ENCODE measurements at places on chromosomes 12 and 14.

GRCh38 chr12:1691123-1692007 is 495 bp downstream of the ADIPOR2 start:
- DNase-seq, result no peak

DNA sequence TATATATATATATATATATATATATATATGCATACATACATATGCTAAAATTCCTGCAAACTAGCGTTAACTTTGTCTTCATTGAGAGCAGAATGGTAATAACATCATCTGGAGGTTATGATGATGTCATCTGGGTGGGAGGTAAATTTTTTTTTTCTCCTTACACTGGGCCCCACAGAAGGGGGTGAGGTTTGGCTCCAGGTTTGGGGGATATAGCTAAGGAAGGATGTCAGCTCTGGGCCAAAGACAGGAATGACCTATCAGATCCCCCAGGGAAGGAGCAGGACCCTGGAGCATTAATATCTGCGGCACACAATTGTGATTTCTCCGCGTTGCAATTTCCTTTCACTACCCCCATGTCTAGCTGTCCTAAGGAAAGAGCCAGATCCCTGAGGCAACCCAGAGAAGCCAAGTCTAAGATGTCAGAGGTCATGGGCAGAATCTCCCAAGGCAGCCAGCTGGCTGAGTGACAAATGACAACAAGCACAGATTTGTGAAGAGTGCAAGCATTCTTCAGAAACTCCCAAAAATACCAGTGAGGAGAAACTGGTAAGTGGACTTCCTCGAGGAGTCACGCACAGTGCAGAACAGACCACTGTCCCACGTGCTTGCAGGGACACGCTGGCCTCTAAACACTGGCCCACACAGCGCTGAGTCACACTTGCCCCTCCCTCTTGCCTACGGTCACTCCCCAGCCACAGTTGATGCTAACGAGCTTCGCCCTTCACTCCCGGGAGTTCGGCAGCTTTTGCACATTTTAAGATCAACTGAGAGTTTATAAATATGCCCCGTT is 9.9 kb downstream of the UBC start:
- no peak for DNase-seq

GRCh38 chr14:97033556-97034081 is 236.4 kb downstream of the VRK1 start:
- no peak for DNase-seq

DNA sequence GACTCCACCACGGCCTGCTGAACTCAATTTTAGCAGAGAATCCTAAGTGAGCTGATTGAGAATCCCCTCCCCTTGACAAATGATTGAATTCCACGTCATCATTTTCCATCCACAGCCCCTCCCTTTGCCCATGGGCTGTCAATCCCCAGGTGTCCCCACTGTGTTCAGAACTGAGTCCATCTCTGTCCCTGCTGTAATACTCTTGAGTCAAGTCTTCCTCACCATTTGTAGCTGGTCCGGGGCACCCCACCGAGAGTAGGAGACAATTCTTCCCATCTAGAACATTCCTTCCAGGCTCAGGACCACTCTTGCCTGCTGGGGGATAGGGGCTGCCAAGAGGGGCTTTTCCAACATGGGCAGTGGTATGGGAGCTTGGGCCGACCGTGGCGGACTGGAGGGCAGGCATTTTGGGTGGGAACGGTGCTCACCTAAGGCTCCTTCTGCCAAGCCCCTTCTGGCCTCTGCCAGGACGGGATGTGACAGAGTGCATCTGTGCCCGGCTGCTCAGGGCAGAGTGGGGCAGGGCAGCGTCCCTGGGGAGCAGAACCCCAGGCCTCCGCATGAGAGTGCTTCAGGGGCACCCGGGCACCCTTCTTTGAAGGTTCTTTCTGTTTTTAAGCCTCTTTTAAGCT is 218.1 kb upstream of the RTL1 start:
- DNase-seq, result no peak

DNA sequence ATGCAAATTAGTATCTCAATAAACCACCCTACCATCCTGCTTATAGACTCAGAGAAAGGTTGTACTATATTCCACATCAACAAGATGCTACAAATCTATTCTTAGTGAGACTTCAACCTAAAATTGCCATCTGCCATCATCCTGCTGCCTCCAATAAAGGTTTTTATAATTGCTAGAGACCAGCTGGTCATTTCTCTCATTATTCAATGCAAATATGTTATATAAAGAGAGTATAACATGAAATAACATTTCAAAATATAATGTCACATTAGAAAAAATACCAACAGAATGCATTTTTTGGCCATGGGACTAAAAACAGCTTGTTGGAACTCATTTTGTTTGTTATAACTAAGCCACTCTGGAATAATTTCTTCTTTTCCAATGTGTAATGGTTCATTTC is 247.3 kb downstream of the LRIG3 start:
- DNase-seq, result no peak

DNA sequence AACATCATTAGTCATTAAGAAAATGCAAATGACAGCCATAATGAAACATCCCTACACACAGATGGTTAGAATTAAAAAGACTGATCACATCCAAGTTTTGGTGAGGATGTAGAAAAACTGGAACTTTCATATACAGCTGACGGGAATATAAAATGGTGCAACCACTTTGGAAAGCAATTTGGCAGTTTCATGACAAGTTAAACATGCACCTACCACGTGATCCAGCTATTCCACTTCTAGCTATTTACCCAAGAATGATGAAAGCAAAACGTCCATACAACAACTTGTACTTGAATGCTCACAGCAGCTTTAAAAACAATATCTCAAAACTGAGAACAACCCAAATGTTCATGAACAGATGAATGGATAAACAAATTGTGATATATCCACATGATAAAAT is 77.9 kb upstream of the AVPR1A start:
- no peak for DNase-seq

DNA sequence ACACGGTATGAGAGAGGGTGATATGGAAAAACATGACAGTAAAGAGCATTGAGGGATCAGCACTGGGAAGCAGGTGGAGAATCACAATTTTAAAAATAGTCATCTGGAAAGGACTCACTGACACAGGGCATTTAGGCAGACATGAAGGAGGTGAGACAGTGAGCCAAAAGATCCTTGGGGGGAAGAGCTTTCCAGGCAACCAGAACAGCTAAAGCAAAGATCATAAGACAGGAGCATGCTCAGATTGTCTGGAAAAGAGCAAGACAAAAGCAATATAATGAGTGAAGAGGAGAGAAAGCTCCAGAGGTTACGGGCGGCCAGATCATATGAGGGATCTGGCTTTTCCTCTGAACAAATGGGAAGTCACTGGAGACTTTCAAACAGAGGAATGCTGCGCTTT is 63.9 kb downstream of the DENND5B start:
- DNase-seq, result no peak

DNA sequence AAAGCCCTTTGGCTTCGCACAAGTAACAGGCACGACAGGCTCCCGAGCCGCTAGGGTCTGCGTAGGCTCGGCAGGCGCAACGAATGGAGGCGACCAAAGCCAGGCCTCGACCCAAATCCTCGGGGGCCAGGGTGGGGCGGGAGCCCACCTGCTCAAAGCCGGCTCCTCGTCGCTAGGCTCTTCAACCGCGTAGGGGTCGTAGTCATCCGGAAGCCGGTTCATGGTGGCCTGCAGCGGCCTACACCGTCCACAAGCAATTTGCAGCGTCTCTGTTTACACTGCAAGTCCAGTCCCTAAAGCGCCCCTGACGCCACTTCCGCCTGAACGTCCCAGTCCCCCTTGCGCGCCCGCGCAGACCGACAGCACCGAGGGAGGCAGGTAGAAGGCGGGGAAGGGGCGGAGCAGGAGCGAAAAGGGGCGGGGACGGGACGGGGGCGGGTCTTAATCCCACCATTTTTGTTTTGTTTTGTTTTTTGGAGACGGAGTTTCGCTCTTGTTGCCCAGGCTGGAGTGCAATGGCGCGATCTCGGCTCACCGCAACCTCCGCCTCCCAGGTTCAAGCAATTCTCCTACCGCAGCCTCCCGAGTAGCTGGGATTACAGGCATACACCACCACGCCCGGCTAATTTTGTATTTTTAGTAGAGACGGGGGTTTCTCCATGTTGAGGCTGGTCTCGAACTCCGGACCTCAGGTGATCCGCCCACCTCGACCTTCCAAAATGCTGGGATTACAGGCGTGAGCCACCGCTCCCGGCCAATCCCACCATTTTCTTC is at the start of gene EAPP:
EAPP (minus strand) TSS at position 295 of the 774 bp plus-strand sequence; CDS start at position 222, 73 bp downstream.
- peak; percentile 62 for DNase-seq

DNA sequence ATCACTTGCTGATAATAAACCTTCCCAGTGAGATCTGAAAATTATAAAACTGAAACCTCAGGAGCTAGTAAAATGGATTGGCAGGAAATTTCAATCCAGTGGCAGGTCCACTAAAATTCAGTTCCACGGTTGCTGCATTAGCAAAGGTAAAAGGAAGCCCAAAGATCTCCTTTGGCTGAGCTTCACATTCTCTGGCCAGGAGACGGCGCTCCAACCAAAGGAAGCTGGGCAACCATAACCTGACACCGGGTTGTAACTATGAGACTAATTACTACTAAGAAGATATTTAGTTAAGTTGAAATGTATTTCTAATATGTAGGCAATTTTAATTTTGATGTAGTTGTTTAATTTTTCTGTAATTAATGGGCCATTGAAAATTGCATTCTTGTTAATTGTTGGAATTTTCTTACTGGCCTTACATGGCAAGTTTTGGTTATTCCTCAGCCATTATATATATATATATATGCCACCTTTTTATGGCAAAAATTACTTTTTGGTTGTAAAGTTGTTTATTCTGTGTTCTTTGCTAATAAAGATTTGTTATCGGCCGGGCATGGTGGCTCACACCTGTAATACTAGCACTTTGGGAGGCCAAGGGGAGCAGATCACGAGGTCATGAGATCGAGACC is 17.0 kb downstream of the OR8S1 start:
- DNase-seq, result no peak

DNA sequence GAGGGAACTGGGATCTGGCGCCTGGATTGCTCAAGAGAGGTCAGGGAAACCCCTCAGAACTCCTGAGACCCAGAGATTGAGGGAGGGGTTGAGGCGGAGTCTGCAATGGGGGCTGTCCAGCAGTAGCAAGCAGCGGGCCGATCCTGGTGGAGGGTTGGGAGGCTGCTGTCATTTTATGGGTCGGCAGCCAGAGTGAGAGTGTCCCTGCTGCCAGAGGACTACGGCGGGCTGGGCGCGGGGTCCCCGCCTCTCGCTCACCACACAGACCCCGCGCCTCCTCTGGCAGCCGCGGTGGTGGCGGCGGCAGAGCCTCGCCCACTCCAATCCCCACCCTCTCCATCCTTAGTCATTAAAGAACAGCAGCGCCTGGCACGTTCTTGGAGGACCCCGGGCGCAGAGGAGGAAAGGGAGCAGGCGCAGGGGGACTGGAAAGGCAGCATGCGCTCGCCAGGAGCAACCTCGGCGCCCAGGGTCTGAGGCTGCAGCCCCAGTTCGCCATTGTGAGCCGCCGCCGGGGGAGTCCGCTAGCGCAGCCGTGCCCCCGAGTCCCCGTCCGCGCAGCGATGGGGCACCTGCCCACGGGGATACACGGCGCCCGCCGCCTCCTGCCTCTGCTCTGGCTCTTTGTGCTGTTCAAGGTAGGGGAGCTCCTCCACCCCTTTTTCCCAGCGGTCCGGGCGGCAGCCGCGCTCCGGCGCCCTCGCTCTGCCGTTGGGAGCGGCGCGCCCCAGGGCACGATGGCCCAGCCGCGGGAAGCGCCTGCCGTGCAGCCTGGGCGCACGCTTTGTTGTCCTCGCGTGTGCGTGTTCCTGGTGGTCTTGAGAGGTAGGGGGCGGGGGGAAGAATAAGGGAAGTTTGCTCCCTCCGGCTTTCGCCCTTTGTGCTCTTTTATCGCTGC is at the start of gene PTPRO:
PTPRO (plus strand) TSS at position 345 of the 898 bp plus-strand sequence.
- DNase-seq, result no peak

GRCh38 chr14:80172375-80173051 is 38.8 kb downstream of the DIO2 start:
- no peak for DNase-seq

- DNase-seq, result no peak
Measured at GRCh38 chr12:117903110-117903840, 65.5 kb downstream of the KSR2 start.

- no peak for DNase-seq
Measured at GRCh38 chr14:65010211-65010931, 23.7 kb downstream of the FNTB start.

DNA sequence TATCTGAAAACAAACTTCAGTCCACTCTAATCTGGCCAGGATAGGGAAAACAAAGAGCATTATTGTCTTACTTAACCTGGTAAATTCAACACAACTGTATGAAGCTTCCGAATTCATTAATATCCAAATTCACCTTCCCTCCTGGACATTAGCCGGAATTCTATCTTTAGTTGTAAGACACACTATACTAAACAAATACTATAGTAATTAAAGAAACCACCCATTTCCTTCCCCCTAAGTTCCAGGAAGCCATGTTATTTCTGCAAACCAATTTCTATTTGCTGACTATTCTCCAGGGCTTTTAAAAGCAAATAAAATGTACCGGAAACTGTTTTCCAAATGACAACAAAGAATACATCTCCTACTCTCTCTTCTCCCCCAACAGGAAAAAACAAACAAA is 122.7 kb upstream of the MDM1 start:
- DNase-seq, result no peak

GRCh38 chr14:54480830-54481562 is 7.8 kb downstream of the GMFB start:
- no peak for DNase-seq

DNA sequence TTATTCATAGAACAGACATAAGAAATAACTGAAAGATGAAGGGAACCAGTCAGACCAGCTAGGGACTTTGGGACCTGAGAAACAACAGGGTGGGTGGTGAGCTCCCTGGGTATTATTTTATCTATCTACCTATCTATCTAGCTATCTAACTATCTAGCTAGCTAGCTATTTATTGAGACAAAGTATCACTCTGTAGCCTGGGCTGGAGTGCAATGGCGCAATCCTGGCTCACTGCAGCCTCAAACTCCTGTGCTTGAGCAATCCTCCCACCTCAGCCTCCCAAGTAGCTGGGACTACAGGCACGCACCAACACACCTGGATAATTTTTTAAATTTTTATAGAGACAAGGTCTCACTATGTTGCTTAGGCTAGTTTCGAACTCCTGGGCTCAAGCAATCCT is 127.6 kb downstream of the DPF3 start:
- DNase-seq, result no peak

DNA sequence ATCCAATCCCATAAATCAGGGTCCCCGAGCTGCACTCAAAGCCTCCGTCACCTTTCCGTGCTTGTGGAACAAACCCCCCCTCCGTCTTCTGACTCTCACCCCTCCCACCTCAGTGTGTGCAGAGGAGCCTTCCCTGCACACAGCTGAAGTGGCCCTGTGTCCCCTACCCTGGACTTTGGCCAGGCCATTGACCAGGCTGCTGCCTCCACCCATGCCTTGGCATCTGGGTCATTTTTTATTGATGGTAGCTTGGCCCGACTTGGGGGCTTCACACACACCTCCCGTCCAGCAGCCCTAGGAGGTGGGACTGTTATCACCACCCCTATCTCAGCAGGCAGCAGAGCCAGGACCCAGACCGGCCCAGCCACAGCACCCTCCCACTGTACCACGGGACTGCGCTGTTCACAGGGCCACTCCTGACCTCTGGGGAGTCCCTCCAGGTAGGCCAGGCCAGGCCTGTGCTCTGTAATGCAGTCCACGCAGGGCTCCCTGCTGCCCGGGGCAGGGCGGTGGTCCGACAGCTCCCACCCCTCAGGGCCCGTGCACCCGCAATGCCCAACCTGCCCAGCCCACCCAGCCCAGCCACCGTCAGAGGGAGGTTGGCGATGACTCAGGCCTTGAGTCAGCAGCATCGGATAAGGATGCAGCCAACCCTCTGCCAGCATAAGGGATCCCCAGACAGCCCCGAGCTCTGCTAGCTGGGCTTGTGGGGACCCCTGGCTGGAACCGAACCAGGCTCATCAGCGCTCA is 9.2 kb upstream of the INF2 start:
- no peak for DNase-seq

- DNase-seq, result no peak
Measured at GRCh38 chr12:52263761-52264434, 10.5 kb upstream of the KRT86 start.

Data from SK-N-MC (cell line).